Activated CD4-positive, alpha-beta memory T cell treated with anti-CD3 and anti-CD28 coated beads, Interleukin-2, amount 10 ng/mL, durations not matched to agents 7 days and 5 days (primary cell): ENCODE measurements at places on chromosomes 6 and 20.
A peak's percentile ranks its signal among the peaks of the same experiment; 100 is the strongest.

DNA sequence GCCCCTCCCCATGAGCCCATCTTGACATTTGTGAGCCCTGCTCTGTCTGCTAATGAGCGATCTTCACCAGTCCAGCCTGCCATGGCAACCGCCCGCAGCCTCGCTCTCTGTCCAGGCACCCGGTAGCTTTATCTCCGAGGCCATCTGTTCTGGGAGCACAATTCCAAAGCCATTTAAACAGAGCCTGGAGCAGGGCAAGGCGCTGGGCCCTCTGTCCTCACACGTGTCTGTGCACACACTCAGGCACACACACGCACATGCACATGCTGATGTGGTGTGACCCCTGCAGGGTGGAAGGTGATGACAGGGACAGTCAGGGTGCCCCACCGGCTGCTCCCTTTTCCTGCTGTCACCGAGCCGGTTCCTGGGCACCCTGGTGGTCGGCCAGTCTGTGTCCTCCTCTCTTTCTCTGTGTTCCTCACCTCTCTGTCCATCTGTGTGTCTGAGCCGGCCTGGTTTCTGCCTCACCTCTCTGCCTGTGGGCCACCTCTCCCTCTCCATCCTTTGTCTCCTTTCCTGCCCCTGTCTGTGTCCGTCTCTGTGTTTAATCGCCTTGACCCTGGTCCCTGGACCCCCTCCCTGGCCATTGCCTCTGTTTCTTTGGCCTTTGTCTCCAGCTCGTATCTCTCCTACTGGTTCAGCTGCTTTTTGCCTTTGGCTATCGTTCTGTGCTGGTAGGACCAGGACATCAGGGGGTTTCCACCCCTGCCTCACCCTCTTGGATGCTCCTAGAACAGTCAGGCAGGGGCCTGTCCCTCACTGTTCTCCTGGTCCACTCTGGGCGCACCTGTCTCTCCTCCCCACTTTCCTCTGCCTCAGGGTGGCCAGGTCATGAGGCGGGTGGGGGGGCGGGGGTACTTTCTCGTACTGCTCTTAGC is 8.8 kb upstream of the MYT1 start:
- no peak for DNase-seq

DNA sequence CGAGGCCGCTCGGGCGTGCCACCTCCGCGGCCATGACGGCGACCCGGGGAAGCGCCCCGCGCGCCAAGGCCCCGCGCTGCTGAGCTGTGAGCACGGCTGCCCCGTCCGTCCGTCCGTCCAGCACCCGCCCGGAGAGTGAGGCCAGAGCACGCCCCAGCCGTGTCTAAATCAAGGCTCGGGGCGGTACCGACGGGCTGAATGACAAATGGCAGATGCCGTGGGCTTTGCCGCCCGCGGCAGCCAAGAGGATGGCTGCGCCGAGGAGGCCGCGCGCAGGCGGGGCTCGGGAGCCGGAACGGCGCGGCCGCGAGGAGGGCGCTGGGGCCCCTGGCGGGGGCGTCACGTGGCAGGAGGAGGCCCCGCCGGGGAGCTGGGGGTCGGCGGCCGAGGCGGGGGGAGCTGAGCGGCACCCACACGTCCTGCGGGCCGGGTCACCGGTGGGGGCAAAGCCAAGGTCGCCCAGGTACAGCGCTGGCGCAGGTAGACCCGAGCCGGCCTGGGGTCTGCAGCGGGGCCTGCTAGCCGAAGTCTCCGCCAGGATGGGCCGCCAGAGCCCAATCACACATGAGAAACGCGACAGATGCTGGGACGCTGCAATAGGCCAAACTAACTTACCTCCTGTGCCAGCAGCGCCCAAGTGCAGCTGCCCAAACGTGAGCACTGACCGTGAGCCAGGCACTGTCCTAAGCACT is at the start of gene PLAGL1:
Gene PLAGL1 (minus strand): TSS at position 140 of the 692 bp plus-strand sequence. CDS start 60,123 bp downstream, outside the sequence.
- peak; percentile 21 for DNase-seq

GRCh38 chr20:61809006-61809770 is 256.5 kb downstream of the TAF4 start:
- DNase-seq, result no peak

DNA sequence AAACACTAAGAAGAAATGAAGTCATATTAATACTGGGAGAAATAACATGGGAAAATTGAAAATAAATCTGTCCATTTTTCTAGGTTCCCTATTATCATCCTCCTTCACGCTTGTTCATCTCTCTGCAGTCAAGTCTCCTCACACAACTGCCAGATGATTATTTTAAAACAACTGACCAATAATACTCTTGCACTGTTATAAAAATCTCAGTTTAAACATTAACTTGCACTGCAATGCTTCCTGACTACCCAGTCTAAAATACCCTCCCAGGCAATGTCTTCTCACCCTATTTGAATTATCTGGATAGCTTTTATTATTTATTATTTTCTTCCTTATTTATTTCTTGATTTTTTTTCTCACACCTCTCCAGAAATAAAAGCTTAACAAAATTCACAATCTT is 5.7 kb downstream of the EYS start:
- DNase-seq, result no peak

DNA sequence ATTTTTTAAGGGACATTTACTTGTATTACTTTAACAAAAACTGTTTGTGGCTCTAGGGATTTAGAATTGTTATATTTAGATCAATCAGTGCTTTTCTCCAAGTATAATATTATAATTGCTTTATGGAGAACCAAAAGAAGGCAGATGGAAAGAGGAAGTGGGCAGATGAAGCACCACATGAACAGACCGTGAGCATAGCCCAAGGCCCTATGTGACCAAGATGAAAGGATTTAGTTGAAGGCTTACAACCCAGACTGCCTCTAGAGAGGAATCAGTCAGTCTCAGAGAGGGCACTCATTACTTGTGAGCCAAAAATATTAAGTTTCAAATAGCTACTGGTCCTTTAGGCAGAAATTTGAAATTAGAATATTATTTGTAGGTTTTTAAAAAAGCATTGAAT is 102.3 kb upstream of the IMPG1 start:
- no peak for DNase-seq

DNA sequence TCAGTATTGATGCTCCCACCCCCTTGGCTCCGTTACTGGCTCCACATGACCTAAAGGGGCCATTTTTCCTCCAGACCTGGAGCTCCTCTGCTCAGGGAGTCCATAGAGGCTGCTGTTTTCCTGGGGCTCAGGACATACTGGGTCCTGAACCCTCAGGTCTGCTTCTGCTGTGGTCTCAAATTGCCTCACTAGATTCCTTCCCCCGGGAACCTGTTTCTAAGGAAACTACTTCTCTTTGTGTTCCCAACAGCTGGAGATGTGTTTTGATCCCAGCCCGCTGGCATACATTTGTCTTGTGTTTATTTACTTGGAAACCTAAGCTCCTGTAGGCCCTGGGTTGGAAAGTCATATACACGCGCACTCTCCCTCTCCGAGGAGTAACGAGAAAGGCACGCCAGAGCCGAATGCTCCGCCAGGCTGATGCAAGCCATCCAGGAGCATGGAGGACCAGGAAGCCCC is 222.8 kb downstream of the UST start:
- DNase-seq, result no peak

DNA sequence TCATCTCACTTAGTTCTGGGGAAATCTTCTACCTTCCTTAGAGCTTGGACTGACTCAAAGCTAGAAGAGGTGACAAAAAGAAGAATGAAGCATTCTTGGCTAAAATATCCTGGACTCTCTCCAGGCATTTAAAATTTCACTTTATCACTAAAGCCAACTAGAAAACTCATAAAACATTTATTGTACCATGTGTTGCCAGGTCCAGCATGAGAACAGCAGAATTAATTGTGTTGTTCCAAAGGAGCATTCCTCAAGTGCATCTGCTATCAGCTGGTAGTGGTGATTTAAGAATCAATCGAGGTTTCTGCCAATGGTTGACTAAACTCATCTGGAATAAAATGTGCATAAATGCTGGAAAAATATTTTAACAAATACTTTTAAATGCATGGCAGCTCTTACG is 147.3 kb upstream of the SSTR4 start:
- no peak for DNase-seq

- DNase-seq, result no peak
Measured at GRCh38 chr20:48474022-48474421, 353.8 kb downstream of the PREX1 start.

DNA sequence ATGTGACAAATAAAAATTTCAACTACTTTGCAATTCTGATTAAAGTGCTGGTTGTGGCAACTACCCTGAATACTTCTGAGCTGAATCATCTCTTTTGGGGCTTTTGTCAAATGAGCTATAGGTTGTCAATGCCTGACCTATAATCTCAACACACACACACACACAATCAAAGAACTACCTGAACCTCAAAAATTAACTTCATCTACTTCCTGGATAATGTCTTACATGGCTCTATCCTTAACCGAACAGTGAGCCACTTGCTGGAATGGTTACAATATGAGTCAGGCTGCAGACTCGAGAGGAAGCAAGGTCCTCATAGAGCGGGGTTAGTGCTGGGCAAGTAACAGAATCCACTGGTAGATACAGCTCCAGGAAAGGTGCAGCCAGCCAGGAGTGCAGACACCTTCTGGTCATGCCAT is 70.6 kb upstream of the DST start:
- no peak for DNase-seq

- no peak for DNase-seq
Measured at GRCh38 chr6:12654514-12654913, 62.1 kb upstream of the PHACTR1 start.

DNA sequence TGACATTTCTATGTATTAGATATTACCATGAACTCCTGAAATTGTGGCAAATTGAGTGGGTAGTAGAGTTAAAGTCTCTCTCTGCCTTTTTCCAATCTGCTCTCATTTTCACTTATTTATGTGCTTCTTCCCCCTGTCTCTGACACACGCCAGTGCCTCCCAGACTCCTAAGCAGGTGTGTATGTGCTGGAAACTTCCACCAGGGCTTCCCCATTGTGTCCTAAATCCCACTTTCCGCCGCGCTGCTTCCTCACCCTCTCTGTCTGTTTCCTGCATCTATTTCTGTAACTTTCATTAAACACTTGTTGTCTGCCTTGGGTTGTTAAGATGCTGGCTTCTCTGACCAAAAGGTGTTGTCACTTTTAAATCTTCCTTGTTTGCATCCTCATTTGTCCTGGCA is 97.6 kb upstream of the HDGFL1 start:
- no peak for DNase-seq

GRCh38 chr6:112466373-112467151 is 119.4 kb downstream of the RFPL4B start:
- DNase-seq, result no peak

DNA sequence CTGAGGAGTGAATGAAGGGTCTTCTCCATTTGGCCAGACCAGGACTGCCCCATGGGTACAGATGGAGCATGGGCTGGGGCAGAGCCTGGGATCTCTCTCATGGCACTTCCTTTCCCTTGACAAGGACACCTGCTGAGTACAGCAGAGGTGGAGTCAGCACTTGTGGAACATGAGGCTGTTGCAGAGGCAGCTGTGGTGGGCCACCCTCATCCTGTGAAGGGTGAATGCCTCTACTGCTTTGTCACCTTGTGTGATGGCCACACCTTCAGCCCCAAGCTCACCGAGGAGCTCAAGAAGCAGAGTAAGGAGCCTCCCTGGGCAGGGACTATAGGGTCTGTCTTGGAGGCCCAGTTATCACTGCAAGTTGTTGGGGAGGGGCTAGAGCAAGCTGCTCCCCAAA is 29.6 kb downstream of the GSS start:
- peak; percentile 20 for DNase-seq

DNA sequence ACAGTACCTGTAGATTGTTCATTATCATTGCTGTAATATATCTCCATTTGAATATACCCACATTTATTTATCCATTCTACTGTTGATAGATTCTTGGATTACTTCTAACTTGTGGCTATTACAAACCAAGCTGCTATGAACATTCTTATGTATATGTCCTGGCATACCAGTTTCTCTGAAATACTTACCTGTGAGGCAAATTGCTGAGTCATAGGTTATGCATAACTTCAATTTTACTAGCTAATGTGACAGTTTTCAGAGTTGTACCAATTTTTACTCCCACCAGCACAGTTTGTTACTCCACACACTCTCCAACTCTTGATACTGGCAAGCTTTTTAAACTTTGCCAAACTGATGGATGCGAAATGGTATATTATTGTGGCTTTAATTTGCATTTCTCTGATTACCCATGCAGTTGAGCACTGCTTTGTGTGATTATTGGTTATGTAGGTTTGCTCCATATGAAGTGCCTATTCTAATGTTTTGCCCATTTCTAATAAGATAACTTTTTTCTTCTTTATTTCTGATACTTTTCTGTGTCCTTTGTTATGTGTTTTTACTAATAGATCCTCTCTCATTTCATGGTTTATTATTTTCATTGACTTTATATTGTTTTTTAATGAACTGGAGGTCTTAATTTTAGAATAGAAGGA is 62.8 kb upstream of the SDHAF4 start:
- DNase-seq, result no peak

DNA sequence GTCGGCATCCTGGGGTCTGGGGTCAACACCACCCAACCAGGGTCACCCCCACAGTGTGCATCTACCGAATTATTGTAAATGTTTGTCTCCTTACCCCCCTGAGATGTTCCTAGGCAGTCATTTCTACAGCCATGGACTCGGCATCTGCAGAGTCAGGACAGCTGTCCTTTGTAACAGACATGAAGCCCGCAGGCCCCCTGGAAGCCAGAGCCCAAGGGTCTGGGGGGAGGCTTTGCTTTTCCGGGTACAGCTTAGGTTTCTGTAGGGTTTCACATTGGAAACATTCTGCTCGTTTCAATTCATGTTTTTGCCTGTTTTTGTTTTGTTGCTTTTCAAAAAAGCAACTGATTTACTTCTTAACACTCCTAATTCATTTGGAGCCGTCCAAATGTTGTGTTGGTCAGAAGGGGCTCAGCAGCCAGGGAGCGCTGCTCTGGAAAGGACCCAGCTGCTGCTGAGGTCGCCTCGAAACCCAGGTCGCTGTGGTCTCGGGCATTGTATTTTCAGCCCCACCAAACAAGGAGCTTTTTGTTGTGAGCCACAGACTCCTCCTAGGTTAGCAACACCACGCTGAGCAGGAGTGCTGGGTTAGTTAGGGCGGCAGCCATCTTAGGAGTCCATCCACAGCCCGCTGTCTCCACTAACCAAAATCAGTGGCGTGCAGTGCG is 160.4 kb downstream of the TMEM242 start:
- no peak for DNase-seq

DNA sequence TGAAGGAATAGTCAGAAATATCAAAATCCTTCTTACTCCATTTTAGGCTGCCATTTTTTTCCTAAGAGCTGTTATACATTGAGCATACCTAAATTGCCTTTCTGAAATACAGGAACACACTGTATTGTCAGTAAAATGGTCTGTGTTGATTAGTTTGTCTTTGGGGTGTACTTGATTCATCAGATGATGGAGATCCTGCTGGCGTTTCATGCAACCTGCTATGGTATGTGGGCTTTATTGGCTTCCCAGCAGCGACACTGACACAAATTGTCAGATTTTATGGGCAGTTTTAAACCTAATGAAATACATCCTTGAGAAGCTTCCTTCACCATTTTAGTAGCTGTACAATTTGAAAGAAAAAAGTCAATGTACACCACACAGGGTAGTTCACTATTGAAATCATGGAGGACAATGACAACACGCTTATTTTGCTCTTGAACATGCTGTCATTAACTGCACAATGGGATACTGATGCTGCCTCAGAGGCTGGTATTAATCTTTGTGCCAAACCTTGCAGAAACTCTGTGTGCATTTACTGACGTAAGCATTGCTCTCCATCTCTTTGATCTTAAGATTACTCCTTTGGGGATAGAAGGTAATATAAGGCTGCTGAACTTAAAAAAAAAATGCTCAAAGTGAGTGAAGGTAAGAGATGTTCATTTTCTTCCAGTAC is 124.9 kb downstream of the LAMA2 start:
- no peak for DNase-seq

GRCh38 chr6:79076160-79076559 is 1.9 kb downstream of the PHIP start:
- DNase-seq, result no peak
